ENCODE measurements at places on chromosomes 7 and 10.

- no peak for DNase-seq
Observed at GRCh38 chr10:98402478-98402877, 12.5 kb downstream of the PYROXD2 start.

- DNase-seq: no peak
Observed at GRCh38 chr10:11159543-11160215, 142.0 kb downstream of the CELF2 start.

DNA sequence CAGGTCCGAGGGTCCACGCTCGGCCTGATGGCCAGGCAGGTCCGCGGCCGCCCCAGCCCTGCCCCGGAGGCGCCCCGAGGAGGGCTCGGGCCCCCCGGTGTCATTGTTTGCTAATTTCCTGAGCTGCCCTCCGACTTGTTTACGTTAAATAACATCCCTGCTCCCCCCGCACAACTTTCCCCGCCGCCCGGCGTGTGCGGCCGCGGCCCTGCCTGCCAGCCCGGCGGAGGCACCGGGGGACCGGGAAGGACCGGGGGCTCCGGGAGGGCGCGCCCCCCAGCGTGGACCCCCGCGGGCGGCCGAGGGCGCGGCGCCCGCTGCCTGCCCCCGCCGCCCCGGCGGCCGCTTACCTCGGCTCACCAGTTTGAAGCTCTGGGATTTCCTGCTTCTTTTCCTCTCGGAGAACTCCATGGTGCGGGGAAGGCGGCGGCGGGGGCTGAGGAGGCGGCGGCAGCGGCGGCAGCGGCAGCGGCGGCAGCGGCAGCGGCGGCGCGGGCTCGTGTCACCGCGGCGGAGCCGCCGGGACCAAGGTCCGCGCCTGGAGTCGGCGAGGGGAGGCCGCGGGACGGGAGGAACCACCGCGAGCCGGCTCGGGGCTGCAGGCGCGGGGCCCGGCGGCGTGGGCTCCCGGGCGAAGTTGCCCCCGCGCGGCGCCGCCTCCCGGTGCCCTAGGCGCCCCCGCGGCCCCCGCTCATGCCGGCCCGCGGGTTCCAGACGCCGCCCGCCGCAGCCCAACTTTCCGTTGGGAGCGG lies 515 bp downstream of the BEND7 start:
- no peak for DNase-seq

DNA sequence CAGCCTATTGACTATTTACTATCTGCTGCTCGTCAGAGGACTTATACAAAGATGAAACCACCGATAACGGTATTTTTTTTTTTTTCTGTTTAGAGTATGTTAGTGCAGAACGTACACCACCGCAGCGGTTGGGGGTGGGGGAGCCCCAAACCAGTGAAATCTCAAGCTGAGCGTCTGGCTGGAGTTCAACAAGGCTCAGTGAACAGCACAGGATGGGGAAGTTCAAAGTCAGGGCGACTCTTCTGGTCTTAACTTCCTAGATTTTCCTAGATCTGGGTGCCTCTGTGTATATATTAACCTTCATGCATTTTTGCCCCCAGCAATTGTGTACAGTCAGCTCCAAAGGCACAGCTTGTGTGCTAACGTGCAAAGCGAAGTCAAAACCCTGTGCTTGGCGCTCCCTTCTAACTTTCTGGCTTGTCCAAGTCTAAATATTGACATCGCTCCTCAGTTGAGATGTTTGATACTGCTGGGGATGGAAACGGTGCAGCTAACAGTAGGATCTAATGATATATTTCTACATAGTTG lies 1.1 kb downstream of the RHOBTB1 start:
- peak; percentile 29 for DNase-seq

DNA sequence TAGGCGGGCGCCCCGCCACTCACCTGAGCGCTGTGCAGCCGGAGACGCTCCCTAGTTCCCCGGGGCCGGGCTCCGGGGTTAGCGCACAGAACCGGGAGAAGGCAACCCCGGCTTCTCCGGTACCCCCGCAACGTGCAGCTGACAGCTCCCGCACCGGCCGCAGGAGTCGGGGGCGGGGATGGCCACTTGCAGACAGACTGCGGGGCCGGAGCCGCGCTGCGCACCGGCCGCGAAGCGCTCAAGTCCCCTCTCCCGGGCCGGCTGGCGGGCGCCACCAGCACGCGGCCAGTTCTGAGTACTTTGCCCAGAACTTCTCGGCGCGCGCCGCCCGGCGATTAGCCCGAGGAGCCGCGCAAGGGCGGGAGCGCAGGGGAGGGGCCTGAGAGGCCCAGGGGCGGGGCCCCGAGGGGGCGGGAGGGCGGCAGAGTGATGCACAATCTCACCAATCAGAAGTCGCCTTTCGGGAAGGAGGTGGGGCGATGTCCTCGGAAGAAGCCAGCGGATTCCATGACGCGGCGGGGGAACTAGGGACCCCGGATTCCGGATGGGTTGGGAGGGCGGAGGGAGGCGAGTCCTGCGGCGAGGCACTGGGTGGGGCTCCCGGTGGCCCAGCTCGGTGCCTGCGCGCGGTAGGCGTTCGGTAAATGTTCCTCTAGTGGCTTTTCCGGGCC lies at the start of gene OSBPL3:
Gene OSBPL3, minus strand, starts transcription at position 316 of the 671 bp plus-strand sequence. CDS start 87,706 bp downstream, outside the sequence.
- DNase-seq: peak; percentile 93

GRCh38 chr7:134941952-134942351 lies 44.4 kb upstream of the AGBL3 start:
- no peak for DNase-seq

DNA sequence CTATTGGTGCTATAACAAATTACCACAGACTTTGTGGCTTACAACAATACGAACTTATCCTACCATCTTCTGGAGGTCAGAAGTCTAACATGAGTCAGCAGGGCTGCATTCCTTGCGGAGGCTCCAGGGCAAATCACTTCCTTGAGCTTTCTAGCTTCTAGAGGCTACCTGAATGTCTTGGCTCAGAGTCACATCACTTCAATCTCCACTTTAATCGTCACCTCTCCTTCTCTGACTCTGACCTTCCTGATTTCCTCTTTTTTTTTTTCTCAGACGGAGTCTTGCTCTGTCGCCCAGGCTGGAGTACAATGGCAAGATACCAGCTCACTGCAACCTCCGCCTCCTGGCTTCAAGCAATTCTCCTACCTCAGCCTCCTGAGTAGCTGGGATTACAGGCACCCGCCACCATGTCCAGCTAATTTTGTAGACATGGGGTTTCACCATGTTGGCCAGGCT lies 44.6 kb upstream of the ANAPC16 start:
- no peak for DNase-seq
